A549 treated with ZK216348 at 1 μM for 4 hours (cell line): ENCODE measurements at places on chromosomes 13 and 19. TPM values are rescaled to one million over a fixed set of nuclear protein-coding genes. Genes with fewer than 3 reads are reported as not detected.

CACNA1A gene
- 0.09 to 0.31 TPM (median 0.16 TPM) in 4 of 5 replicates, not detected in the other for total RNA-seq

PNMA8B gene
- not detected in 5 replicates for total RNA-seq

C13orf46 gene
- total RNA-seq, result 0.15 to 0.49 TPM (median 0.20 TPM) in 4 of 5 replicates, not detected in the other

BEST2 gene
- total RNA-seq, result 0.47 to 0.85 TPM (median 0.62 TPM) in 5 replicates

ZGLP1 gene
- 1.1 to 2.5 TPM (median 2.3 TPM) in 5 replicates for total RNA-seq

TNFAIP8L1 gene
- 2.6 to 5.5 TPM (median 4.7 TPM) in 5 replicates for total RNA-seq
